Breast epithelium (tissue), 4 donors: ENCODE measurements at places on chromosomes 16 and 17. TPM values are rescaled to one million over a fixed set of nuclear protein-coding genes. Genes with fewer than 3 reads are reported as not detected.

- no peaks in the 10 kb centered on the region for H3K27me3 ChIP-seq
- no peak overlapping the region for H3K27ac ChIP-seq
- no peaks in the 10 kb centered on the region for H3K36me3 ChIP-seq
- H3K4me1 ChIP-seq: no peaks in the 10 kb centered on the region
- DNase-seq: no peak
Measured at GRCh38 chr17:79532107-79532790, 78.6 kb downstream of the RBFOX3 start.

DNA sequence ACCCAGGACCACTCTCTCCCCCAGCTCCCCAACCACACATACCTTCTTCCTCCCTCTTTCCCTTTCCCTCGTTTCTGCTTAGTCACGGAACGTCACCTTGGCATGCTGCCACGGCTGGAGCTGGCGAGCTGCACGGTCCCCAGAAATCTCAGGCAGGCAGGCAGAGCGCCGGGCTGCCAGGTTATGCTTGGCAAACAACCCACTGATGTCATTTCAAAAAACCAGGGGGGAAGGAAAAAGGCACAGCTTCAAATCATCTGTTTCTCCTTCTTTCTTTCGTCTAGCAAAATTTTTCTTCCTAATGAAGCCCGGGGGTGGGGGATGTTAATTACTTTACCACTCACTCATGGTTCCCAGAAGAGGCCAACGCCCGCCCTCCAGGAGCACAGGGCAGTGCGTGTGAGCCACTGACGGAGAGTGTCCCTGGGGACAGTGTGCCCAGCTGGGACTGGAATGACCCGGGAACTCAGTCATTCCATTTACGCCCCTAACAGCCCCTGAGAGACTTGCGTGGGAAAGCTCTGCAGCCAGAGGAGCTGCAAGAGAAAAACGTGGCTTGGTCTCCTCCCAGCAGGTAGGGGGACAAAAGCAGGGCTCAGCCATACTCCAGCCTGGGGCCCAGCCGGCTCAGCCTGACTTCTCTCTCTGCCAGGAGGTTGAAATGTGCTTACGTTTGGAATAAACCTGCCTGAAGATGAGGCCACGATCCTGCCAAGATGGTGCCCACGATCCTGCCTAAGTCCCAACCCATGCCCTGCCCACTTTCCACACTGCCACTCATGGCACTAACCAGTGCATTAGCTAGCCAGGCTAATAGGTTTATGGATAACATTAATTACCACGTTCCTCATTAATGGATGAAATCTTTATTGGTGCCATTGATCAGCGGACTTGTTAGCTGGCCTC lies 198.9 kb downstream of the ZFHX3 start:
- no peaks in the 10 kb centered on the region for H3K36me3 ChIP-seq
- H3K4me1 ChIP-seq: no peaks in the 10 kb centered on the region
- H3K4me3 ChIP-seq: peak overlapping the region; percentile 55
- H3K27ac ChIP-seq: peak overlapping the region; percentile 81
- peak; percentile 84 for DNase-seq

- no peak overlapping the region for H3K27ac ChIP-seq
- H3K4me3 ChIP-seq: no peak overlapping the region
- H3K27me3 ChIP-seq: no peaks in the 10 kb centered on the region
- H3K4me1 ChIP-seq: no peaks in the 10 kb centered on the region
- DNase-seq: no peak
- H3K36me3 ChIP-seq: no peaks in the 10 kb centered on the region
Measured at GRCh38 chr17:55440391-55440790, 18.8 kb upstream of the MMD start.

DNA sequence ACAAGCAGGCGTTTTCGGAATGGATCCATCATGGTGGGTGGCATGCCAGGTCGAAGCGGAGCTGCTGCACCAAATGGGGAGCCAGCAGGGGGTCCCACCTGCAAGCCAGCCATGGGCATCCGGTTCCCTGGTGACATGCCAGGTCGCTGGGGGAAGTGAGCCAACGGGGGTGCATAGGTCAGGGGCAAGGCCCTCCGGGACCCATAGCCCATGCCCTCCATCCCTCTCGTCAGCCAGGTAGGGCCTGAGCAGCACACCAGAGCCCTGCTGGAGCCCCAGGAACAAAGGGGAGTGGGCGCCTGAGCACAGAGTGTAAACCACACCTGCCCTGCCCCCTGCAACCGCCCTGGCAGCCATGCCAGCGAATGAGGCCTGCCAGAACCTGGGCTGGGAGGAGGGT lies 5.0 kb downstream of the SMARCD2 start:
- peak overlapping the region; percentile 90 for H3K27ac ChIP-seq
- no peak overlapping the region for H3K4me3 ChIP-seq
- peaks cover 33% of the 10 kb centered on the region for H3K4me1 ChIP-seq
- no peak for DNase-seq

Gene SEPTIN12
- total RNA-seq: not detected

DNA sequence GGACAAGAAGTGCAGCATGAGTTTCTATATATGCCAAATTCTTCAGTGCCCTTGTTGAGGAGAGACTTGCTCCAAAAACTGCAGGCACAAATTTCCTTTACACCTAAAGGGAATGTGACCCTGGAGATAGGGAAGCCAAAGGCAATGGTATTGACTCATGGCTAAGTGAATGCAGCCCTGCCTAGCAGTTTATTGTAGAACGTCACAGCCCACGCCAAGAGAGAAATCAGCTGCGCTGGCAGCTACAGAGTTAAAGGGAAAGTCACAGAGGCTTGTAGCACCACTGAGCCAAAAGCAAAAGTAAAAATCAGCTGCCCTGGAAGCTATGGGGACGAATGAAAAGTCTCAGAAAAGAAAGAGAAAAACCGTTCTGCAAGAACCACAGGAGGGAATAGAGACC lies 10.1 kb downstream of the POLR3K start:
- H3K27me3 ChIP-seq: no peaks in the 10 kb centered on the region
- peak; percentile 25 for DNase-seq
- H3K4me3 ChIP-seq: no peak overlapping the region
- no peak overlapping the region for H3K27ac ChIP-seq

Gene CDC6
- total RNA-seq: 0.29 TPM

DNA sequence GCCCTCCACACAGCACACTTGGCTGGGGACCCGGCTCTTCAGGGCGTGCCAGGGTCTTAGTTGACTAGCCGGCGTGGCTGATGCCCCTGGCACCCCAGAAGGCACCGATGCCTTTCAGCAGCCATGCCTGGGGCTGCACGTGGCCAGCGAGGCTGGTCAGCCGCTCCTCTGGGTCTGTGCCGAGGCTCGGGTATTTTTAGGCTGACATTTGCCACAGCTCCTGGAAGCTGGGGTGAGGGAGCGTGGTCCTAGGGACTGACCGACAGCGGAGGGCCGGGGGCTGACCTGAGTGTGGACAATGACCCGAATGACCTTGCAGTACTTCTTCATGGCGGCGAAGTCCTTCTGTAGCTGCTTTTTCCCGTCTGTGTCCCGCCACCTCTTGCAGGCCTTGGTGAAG lies 3.9 kb downstream of the RPL3L start:
- DNase-seq: no peak
- H3K4me1 ChIP-seq: no peaks in the 10 kb centered on the region
- H3K27ac ChIP-seq: no peak overlapping the region
- no peak overlapping the region for H3K4me3 ChIP-seq
- H3K36me3 ChIP-seq: no peaks in the 10 kb centered on the region

Gene OTOP2
- not detected for total RNA-seq

Gene CHST6
- total RNA-seq: 0.44 TPM

Gene TMC5
- under 0.01 TPM for total RNA-seq

Gene SLFN12L
- 2.9 TPM for total RNA-seq

- H3K27ac ChIP-seq: peak overlapping the region; percentile 53
- no peaks in the 10 kb centered on the region for H3K27me3 ChIP-seq
- H3K36me3 ChIP-seq: no peaks in the 10 kb centered on the region
Measured at GRCh38 chr16:22217890-22218730, 12.0 kb downstream of the EEF2K start.

DNA sequence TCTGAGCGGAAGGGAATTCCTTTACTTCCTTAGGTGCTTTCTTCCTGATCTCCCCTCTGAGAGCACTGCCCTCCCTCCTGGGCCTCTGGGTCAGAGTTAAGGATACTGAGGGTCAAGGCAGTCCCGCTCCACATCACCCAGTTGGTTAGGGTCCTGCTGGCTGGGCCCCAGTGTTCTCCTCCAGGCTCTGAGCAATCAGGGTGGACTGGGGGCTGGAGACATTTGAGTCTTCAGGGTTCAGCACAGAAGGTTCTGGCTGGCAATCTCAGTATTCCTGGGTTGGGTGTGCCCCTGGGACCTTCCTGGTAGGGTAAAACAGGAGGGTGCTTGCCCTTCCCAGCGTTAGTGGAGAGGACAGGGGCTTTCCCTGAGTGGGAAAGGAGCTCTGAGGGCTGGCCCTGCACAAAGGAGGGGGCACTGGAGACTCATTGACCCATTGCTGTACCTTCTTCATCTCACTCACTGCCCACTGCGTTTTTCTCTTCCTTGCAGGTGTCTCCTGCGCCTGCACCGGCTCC lies 448 bp downstream of the MT1M start:
- no peak for DNase-seq
- no peaks in the 10 kb centered on the region for H3K27me3 ChIP-seq
- no peaks in the 10 kb centered on the region for H3K36me3 ChIP-seq
- no peaks in the 10 kb centered on the region for H3K4me1 ChIP-seq
- peak overlapping the region; percentile 86 for H3K27ac ChIP-seq
- peak overlapping the region; percentile 66 for H3K4me3 ChIP-seq

Gene RNU2-1
- total RNA-seq: not detected

Gene CLDN6
- not detected for total RNA-seq

Gene SPATA2L
- 15.1 TPM for total RNA-seq

DNA sequence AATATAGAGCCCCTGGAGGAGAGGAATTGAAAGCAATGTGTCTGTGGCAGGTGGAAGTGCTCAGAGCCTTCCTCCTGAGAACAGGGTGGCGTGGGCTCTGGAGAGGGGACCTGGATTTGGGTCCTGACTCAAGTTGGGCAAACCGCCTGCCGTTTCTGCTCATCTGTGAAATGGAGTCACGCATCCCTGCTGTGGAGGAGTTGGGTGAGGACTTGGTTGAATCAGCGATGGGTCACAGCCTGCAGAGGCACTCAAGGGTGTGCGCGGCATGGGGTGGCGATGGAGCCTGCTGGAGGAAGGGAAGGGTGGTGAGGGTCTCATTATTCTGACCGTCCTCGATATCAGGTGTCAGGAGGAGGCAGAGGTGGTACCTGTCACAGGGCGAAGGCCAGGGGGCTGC lies 3.1 kb downstream of the ADAD2 start:
- no peaks in the 10 kb centered on the region for H3K27me3 ChIP-seq
- H3K27ac ChIP-seq: no peak overlapping the region
- H3K36me3 ChIP-seq: no peaks in the 10 kb centered on the region
- H3K4me1 ChIP-seq: no peaks in the 10 kb centered on the region

GRCh38 chr16:57540906-57541753 lies 1.3 kb upstream of the ADGRG5 start:
- peak; percentile 28 for DNase-seq
- no peak overlapping the region for H3K4me3 ChIP-seq
- H3K36me3 ChIP-seq: no peaks in the 10 kb centered on the region
- no peaks in the 10 kb centered on the region for H3K27me3 ChIP-seq
- H3K4me1 ChIP-seq: no peaks in the 10 kb centered on the region
- H3K27ac ChIP-seq: peak overlapping the region; percentile 34

DNA sequence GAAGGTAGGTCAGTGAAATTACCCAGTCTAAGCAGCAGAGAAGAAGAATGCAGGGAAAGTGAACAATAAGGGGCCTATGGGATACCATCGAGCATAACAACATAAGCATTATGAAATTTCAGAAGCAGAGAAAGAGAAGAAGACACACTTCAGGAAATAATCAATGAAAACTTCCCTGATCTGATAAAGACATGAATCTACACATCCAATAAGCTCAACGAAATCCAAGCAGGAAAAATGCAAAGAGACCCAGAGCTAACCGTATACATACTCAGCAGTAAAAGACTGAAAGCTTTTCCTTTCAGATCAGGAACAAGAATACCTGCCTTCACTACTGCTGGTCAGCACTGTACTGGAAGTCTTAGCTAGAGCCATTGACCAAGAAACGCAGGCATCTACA lies 38.6 kb downstream of the WDR45B start:
- no peaks in the 10 kb centered on the region for H3K27me3 ChIP-seq
- no peak overlapping the region for H3K4me3 ChIP-seq
- DNase-seq: no peak
- no peak overlapping the region for H3K27ac ChIP-seq
- no peaks in the 10 kb centered on the region for H3K36me3 ChIP-seq
- no peaks in the 10 kb centered on the region for H3K4me1 ChIP-seq

Gene HLF
- total RNA-seq: 21.4 TPM

- H3K27me3 ChIP-seq: no peaks in the 10 kb centered on the region
- H3K27ac ChIP-seq: peak within 1 kb of the TSS; percentile 92
- peaks cover 28% of the 10 kb centered on the region for H3K4me1 ChIP-seq
Measured at GRCh38 chr17:5419959-5420653, at the start of gene RPAIN. RPAIN (plus strand) TSS chr17:5420182; CDS start chr17:5420211, 29 bp downstream.

DNA sequence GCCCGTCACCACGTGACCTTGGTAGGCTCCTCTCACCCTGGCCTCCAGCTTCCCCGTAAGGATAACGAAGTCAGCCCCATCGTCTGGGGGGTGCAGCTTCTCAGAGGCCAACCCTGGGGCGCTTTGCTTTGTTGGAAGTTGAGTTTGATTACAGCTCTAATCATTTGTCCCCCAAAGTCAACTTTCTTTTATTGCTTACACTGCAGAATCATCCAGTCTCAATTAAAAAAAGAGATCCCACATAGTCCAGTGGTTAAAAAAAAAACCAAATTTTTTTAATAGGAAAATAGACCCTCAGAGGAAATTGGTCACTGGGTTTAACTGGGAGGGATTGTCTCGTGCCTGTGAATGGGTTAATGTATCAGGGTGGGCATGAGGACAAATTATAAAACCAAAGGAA lies 7.8 kb upstream of the GPRC5C start:
- no peak overlapping the region for H3K4me3 ChIP-seq

Gene NFATC2IP
- 23.2 TPM for total RNA-seq

Gene ICAM2
- 26.1 TPM for total RNA-seq

DNA sequence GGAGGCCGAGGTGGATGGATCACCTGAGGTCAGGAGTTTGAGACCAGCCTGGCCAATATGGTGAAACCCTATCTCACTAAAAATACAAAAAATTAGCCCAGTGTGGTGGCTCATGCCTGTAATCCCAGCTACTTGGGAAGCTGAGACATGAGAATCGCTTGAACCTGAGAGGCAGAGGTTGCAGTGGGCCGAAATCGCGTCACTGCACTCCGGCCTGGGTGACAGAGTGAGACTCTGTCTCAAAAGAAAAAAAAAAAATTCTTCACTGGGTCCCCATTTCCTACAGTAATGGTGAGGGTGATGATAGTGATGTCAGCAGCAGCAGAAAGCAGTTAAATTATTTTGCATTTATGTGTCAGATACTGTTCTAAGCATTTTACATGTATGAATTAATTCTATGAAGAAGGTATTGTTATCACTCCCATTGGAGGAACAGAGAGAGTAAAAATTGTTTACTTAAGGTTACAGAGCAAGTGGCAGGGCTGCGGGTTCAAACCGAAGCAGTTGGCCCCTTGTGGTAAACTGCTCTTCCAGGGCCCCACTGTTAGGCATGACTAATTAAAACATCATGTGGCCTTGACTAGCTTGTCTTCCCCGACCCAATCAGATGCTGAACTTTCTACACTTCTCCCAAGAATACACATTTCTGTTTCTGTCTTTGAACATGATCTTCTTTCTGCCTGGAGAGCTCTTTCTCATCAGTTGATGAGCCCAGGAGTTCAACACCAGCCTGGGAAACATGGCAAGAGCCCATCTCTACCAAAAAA lies 45.8 kb downstream of the STAT3 start:
- H3K27ac ChIP-seq: no peak overlapping the region
- no peak overlapping the region for H3K4me3 ChIP-seq
- H3K27me3 ChIP-seq: no peaks in the 10 kb centered on the region
- no peak for DNase-seq
- H3K4me1 ChIP-seq: no peaks in the 10 kb centered on the region

- no peak for DNase-seq
- no peaks in the 10 kb centered on the region for H3K4me1 ChIP-seq
- no peaks in the 10 kb centered on the region for H3K36me3 ChIP-seq
- H3K27ac ChIP-seq: no peak overlapping the region
- no peaks in the 10 kb centered on the region for H3K27me3 ChIP-seq
Measured at GRCh38 chr17:31721291-31722025, 137.6 kb downstream of the COPRS start.

Gene KRTAP4-8
- total RNA-seq: not detected
